Right renal pelvis (tissue), 4 donors: ENCODE measurements at places on chromosomes 5 and 9.

DNA sequence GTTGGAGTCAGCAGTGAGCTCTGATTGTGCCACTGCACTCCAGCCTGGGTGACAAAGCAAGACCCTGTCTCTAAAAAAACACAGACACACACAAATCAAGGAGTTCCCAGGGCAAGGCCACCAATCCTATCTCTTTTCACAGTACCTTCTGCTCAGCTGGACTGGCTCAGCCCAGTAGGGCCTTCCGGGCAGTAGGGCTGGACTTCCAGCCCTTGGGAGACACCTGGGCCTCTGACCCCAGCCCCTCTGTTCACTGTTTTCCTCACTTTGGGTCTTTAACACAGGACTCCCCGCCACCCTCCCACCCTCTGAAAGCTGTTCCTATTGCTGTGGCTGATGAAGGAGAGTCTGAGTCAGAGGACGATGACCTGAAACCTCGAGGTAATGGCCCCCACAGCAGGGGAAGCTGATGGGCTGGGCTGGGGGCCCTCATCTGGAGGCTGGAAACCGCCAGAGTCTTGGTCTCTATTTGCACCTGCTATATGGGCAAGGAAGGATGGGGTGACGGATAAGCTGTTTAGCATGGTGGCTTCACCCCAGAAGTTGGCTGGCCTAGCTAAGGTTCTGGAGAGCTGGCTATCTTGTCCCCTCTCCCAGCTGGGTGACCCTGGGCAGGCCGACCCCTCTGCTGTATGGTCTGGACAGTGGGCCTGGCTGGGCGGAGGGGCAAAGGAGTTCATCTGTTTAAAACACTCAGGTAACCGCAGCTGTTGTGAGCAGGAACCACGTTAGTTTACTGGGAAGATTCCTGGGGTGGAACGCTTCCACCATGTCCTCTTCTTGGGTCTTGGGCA lies 25.6 kb downstream of the USP20 start:
- no peak for DNase-seq

DNA sequence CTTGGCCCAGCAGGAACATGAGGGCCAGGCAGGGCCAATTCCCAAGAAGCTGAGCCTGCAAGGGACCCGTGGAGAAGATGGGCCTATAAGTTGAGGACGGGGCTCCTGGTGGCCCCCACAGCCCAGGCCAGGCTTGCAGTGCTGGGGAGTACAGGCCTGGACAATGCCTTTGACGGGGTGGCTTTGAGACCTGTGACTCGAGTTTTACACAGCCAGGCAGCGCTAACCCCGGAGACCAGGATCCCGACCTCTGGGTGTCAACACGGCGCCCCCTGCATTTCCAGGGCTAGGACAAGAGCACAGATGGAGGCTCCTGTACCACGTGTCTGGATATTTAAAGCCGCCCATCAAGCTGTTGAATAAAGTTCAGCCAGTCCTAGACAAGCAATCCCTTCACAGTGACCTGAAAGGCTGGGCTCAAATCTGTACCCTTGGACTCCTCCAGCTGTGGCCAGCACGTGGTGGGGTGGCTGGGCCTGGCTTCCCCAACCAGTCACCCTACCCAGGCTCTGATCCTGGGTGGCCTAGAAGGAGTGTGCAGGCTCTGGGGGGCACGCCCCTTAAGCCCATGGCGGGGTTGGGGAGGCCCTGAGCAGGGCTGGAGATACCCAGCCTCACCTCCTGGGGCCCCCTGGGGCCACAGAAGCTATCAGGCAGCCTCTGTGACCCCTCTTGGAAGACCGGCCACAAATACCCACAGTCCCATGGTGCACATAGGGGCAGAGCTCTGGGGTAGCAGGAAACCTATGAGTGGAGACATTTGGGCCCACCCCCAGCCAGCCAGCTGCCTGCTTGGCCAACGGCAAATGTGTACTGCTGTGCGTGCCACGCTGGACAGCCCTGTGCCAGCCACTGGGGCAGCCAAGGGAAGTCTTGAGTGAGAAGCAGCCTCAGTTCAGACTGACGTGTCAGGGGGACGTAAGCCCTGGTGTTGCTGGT lies 88.7 kb downstream of the NTNG2 start:
- DNase-seq, result no peak

DNA sequence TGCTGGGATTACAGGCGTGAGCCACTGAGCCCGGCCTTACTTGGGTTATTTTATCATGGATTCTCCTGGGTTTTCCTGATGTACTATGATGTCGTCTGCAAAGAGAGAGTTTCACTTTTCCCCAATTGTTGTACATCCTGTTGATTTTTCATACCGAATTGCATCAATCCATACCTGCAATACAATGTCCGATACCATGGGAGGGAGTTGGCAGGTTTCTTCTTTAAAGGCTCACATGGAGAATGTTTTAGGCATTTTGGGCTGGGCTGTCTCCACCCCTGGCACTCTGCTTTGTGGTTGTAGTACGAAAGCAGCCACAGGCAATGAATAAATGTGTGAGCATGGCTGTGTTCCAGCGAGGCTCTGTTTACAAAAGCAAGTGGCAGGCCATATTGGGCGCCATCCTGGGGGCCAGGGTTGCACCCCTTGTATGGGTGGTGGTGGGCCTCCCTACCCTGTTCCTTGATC lies 35.1 kb upstream of the EXOC3 start:
- DNase-seq, result no peak

DNA sequence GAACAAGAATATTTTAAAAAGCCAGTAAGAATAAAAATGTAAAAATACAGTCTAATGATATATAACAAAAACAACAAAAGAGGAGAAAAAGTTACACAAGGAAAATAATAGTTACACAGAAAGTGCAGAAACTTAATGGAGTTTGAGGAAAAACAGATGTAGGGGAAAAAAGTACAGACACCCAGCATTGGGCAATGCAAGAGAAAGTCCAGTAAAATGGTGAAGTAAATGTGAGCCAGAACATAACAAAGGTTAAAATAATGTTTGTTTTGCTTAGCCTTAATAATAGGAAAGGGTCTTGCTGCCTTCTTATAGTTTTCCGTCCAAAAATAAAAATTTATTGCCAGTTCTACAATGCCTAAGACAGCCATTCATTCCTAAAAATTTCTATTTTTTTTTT lies 364.2 kb downstream of the NNT start:
- DNase-seq, result peak; percentile 4
